ENCODE measurements at places on chromosomes 13 and 19.

- no peak for DNase-seq
Measured at GRCh38 chr13:43232144-43232872, 208.9 kb downstream of the DNAJC15 start.

- DNase-seq: no peak
Measured at GRCh38 chr13:111911754-111912452, 155.0 kb upstream of the SOX1 start.

GRCh38 chr13:73129023-73129422 is 70.2 kb downstream of the KLF5 start:
- no peak for DNase-seq

DNA sequence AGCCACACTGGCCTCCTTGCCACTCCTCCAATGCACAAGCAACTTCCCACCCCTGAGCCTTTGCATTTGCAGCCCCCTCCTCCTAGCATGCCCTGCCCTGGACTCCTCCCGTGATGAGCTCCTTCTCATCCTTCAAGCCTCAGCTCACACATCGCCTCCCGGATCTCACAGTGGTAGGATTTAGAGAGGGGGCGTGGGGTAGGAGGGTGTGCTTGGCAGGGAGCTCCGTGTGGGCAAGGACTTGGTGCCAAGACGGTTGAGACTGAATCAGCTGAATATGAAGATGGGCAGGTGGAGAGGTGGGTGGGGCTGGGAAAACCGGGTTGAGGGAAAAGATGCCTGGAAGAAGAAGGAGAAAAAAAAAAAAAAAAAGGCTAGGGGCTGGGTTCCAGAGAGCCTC is 48.4 kb upstream of the ZNRF4 start:
- DNase-seq: no peak

DNA sequence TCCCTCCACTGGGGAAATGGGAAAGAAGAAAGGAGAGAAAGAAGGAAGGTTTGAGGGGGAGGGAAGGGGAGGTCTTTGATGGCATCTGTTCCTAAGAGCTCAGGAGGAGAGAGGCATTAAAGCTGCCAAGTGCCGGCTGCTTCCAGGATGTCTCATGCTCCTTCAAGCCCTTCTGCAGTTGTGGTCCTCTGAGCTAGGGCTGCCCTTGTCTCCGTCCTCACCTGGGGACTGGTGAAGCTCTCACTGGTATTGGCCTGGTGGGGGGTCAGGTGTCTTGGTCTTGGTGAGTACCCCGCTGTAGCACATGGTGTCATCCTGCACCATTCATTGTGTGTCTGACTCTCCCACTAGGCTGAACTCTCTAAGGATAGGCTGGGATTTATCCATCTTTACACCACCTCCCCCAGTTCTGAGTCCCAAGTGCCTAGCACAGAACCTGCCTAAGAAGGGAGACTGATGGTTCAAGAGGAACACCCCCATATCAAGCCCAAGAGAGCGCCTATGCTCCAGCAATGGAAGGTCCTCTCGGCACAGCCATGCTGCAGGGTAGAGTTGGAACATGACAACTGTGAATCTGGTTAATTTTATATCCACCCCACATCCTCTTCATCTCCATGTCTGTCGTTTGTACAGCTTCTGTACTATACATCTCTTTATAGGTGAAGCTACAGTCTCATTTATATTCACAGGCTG is 83.7 kb downstream of the AKAP11 start:
- no peak for DNase-seq

DNA sequence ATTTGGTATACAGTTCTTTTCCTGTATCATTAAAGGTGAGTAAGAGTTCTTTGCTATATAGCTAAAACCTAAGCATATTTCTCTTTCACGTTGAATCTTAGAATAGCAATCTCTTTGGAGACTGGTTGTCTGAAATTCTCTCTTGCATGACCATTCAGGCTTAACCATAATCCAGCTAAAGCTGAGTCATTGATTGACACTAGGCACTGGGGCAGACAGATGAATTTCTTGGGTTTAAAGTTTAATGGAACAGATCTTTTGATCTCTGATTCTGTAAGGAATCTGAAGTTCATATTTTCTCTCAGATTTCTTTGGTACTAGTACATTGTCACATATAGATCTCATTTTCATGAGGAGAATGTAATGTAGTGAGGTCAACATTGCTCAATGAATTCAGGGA is 397.3 kb upstream of the MIR17HG start:
- no peak for DNase-seq

DNA sequence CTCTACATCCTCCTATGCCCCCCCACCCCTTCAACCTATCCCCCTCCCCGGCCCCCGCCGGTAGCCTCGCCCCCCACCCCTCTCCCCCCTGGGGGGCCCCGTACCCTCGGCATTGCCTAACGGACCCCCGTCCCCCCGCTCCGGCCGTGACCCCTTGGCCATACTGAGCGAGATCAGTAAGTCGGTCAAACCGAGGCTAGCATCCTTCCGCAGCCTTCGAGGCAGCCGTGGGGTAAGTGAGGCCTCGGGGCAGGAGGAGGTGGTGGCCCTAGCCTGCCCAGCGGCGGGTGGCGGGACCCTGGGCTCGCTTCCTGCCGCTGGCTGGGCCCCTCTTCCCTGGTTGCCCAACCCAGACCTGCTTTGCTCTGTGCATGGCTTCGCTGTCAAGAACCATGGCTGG is 6.5 kb downstream of the TRIP10 start:
- no peak for DNase-seq

- no peak for DNase-seq
Measured at GRCh38 chr13:57582032-57582431, 49.5 kb upstream of the PCDH17 start.

DNA sequence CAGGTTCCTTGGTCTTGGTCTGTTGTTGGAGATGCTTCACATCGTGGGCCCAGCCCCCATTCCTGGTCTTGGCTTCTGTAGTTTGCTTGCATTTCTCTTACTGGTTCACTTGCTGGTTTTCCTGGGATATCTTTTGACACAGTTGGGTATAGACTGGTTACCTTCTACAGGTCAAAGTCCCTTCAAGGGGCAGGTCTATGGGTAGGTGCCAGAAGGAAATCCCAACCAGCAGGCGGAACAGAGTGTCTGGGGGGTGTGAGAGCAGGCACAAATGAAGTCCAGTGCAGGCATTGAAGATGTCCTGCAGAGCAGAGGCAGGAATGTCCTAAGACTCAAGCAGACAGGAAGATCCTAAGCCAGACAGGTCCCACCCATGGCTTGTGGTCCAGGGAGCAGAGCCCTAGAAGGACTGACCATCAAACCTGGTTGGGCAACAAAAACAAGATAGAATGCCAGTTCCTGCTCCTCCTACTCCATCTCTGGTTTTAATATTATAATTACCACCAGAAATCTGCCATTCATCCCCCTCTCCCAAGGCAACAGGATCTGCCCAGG is 17.7 kb upstream of the WASF3 start:
- DNase-seq: no peak

DNA sequence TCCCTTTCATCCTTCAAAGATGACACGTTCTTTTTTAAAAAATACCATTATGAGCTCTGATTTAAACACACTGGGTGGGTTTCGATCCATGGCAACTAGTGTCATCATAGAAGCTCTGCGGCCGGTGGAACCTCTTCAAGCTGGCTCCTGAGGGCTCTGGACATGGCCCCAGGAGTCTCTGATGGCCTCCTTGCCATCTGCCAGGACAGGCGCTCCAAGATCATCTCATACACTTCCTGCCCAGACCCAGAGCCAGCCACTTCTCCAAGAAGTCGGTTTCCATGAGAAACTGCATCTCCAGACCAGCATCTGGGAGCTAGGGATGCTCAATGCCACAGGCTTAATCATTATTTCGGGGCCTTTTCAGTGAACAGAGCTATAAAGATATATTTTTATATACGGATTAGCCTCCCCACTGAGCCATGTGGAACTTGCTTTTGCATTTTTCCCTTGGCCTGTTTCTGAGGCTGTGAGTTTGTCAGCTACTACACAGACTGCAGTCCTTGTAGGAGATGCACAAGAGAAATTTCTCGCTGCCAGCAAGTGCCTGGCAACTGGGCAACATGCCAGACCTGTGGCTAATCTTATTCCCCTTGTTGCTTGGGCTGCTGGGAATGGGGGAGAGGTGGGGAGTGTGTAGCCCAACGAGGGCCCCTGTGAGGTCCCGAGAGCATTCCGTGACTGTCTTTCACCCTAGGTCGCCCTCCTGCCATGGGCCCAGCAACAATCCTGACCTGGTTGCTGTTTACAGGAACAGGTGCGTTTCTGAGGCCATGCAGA is 15.9 kb downstream of the SUGP1 start:
- no peak for DNase-seq

DNA sequence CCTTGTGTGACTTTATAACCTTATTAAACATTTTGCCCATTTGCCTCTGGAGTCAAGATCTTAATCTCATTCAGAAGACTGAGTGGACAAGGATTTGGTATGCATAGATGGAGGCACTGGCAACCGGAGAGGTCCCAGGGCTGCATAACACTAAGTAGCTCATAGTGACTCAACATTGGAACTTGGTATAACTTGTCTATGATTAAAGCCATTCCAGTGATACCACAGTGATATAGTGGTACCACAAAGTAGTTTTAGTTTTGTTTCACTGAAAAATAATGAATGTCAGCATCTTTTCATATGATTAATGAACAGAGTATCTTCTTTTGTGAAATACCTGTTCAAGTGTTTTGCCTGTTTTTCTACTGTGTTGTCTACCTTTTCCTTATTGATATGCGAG is 26.4 kb downstream of the CDK8 start:
- DNase-seq: no peak

DNA sequence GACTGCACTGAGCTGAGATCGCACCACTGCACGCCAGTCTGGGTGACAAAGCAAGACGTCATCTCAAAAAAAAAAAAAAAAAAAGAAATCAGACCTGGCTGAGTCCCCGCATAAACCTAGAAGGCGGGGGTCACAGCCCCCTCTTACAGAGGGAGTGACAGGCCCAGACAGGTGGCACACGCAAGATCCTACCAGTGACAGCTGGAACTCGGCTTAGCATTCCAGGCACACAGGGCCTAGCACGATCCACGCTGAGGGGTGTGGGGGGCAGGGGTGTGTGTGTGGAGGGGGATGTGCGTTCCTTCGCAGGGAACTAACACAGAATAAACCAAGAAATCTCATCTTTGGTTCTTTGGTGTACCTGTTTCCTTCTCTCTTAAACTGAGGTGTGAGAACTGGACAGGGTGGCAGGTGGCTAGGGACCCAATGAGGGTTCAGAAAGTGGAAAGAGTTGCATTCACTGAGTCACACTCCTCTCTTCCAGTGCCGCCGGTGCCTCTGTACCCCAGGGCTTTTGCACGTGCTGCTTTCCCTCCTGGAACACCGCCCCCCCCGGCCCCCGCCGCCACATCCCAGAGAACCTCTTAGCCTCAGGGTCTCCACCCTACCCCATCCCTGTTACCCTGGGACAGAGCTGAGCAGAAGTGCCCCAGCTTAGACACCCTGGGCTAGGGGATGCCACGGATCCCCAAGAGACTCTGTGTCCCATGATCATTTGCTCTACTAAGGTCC is 5.0 kb downstream of the SGTA start:
- DNase-seq: no peak

- no peak for DNase-seq
Measured at GRCh38 chr19:57708641-57709361, at the start of gene ZNF154. TSS of gene ZNF154 (minus strand) at chr19:57709204. CDS start at chr19:57708971, 233 bp downstream.

DNA sequence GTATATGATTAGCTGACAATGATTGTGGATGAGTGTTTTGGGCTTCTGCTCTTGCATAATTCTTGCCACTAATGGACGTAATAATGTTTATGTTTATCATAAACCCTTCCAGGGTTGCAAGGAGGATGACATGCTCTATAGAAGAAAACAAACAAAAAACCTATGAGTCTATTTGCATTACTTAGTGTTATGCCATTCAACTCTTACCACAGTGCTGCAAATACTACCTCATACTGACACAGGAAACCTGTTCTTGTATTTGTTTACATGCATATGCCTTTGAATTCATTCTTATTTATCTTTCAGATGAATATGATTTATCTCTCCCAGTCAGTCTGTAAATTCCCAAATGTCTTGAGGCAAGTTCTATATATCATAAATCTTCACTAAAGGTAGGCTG is 39.6 kb upstream of the FREM2 start:
- no peak for DNase-seq

DNA sequence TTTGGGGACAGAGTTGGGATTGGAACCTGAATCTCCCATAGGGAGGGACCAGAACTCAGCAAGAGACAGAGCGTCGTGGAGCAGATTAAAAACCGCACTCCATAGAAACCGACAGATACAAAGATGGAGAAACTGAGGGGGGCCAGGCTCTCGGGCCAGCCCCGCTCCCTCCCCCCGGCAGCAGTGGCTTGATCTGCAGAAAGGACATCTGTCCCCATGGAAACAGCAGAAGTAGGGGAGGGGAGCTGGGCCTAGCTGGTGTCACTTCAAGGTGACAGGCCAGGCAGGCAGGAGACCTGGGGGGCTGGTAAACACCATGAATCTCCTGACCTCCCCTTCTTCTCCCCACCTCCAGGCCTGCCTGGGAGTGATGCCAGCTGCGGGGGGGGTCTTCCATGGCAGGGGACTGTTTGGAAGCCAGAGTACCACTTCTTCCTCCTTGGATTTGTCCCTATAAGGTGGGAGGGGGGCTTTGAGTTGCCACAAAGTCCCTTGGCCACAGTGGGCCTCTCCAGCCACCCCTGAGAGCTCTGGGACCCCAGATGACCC is 10.9 kb downstream of the TMIGD2 start:
- DNase-seq: no peak

- no peak for DNase-seq
Measured at GRCh38 chr13:32150239-32150638, 118.7 kb downstream of the FRY start.

GRCh38 chr13:32340914-32341313 is 25.6 kb downstream of the BRCA2 start:
- DNase-seq: no peak

- DNase-seq: no peak
Measured at GRCh38 chr19:30704771-30705330, 332.7 kb downstream of the ZNF536 start.

DNA sequence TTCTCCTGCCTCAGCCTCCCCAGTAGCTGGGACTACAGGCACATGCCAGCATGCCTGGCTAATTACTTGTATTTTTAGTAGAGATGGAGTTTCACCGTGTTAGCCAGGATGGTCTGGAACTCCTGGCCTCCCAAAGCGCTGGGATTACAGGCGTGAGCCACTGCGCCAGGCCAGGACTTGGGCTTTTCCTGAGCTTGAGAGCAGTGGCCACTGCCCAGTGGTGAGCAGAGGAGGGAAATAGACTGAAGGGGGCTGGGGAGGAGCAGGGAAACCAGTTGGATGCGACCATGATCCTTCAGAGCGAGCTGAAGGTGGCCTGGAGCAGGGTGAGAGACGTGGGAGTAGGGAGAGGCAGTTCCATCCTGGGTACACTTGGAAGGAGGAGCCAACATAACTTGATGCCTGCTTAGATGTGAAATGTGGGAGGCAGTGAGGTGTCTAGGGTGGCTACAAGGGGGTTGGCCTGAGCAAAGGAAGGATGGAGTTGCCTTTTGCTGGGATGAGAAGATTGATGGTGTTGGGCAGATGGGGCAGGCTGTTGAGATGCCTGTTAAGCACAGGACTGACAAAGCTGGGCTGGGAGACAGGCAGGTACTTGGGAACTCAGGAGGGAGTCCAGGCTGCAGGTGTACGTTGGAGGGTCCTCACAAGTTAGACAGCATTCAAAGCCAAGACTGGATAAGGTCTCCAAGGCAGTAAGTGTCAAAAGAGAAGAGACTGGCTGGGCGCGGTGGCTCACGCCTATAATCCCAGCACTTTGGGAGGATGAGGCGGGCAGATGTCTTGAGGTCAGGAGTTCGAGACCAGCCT is 31.8 kb downstream of the KCTD15 start:
- no peak for DNase-seq
